T-helper 22 cell (primary cell): ENCODE measurements at places on chromosomes 7 and 10.

DNA sequence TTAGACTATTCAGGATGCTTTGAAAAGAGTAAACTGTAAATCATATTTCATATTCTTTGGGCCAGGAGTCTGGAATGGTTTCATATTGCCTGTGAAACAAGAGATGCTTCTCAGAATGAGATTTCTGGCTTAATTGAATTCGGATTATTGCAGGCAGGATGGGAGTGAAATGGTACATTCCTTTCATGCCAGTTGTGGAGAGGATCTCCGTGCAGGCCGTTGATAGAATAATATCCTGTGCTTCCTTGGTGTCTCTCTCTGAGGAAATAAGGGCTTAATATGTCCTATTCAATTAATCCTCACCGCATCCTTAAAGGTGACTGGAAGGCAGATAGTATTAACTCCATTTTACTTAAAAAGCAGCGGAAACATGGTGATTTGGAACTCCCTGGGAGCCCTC is 56.6 kb downstream of the CUX1 start:
- DNase-seq: no peak

- no peak for DNase-seq
These were observed 10.2 kb upstream of the FRA10AC1 start for GRCh38 chr10:93712593-93712992.

GRCh38 chr7:130476297-130477150 is 15.4 kb upstream of the MEST start:
- no peak for DNase-seq

GRCh38 chr10:119205894-119206602 is 1.3 kb upstream of the GRK5 start:
- peak; percentile 10 for DNase-seq

DNA sequence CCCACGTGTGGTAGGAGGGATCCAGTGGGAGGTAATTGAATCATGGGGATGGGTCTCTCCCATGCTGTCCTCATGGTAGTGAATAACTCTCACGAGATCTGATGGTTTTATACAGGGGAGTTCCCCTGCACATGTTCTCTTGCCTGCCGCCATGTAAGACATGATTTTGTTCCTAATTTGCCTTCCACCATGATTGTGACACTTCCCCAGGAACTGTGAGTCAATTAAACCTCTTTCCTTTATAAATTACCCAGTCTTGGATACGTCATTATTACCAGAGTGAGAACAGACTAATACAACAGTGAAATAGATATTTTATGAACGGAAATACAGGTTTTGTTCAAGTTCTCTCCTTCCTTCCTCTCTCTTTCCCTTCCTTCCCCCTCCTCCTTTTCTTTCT is 15.8 kb downstream of the CALD1 start:
- DNase-seq: no peak

- no peak for DNase-seq
These were observed 3.7 kb upstream of the TTYH3 start for GRCh38 chr7:2628130-2628482.

- no peak for DNase-seq
These were observed 65.9 kb downstream of the ZNF467 start for GRCh38 chr7:149707448-149707886.
